ENCODE measurements at places on chromosomes 1 and 21.

DNA sequence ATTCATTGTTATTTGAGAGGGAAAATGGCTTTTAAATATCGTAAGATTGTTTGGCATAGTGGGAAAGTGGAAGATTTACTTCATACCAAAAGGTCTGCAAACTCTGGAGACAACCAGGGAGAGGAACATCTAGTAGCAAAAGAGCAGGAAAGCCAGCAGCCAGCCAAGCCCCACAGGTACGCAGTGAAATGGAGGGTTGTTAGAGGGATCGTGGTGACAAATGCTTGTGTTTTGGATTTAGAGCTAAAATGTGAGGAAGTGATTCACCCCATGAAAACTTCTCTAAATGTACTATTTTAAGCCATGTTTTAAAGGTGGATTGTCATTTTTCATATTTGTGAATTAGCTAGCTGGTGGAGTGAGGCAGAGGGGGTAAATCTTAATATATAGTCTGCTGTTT, 69.3 kb downstream of the RPS6KC1 start:
- DNase-seq, result no peak

DNA sequence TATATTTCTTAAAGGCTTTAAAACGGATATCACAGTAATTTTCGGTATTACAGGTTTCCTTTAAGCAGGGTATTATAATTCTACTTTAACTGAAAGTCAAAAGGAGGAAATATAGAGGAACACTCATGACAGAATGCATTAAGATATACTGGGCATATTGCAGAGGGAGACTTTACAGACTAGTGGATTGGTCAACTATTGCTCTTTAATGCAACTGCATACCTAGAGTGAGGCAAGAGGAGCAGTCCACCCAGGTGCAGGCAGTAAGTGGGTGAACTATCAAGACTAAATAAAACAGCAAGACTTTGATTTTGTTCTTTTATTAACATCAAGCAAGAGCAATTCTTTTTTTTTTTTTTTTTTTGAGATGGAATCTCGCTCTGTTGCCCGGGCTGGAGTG, 10.5 kb downstream of the SCAF4 start:
- DNase-seq, result no peak

DNA sequence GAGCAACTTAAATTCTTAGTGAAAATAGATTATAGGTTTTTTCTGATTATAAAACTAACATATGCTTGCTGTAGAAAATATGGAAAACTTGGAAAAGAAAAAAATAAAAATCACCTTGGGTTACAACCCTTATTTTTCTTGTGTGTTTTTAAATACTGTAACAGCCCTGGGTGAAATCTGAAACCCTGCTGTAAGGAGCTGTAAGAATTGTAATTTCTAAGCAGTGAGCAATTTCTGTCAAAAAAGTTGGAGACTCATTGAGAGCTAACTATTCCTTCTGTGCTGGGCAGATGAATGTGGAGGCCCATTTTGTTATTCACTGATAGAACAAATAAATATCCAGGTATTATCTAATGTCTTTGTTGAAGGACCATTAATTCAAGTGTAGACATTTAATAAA, 42.6 kb downstream of the ADCY10 start:
- DNase-seq, result no peak

DNA sequence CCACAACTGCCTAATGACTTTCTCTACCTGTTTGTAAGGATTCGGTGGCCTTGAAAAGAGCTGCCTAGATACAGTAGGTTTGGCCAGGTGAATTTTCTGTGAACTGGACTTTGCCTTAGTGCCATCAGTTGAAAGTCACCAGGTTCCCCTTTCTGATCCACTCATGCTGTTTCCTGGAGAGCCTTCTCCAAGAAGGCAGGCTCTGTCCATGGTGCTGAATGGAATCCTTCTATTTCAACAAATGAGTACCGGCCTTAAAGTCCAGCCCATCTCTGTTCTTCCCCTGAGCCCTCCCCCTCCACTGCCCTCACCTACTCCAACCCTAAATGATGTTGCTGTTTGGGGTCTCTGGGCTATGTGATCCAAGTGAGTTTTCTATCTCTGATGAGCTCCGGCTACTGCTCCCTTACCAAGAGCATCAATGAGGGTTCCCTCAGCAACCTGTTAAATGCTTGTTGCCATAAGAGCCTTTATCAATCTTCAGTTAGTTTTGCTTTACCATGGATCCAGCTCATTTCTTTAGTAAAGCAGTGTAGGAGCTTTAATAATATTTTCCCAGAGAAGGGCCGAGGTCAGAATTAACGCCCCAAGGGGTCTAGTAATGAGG, 500.4 kb downstream of the PTPRU start:
- DNase-seq, result no peak

GRCh38 chr1:41874903-41875411, 43.8 kb downstream of the HIVEP3 start:
- no peak for DNase-seq

DNA sequence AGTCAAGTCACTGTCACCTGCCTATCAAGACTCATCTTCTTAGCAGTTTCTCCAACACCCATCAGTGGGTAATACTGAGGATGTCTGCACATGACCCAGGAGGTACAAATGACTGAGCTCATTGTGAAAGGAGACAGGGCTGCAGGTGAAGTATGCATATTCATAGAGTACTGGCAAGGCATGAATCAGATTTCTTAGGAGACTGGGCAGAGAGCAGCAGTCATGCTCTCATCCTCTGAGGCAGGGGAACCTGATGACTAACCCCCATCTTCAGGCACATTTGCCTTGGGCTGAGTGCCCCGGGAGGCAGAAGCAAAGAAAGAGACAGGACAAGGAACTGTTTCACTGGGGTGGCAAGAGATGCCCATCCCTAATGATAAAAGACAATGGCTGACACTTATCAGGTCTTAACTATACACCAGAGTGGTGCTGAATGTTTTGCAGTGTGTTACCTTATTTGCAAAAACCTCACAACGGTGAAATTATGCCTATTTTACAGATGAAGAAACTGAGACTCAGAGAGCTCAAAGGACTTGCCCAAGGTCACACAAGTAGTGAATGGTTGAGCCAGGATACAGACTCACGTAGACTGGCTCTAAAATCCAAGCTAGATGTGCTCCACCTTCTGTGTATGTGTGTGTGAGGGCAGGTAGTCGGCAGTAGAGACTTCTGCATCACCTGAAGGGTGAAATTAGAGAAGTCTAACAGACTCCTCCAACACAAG, 9.2 kb upstream of the GRHL3 start:
- DNase-seq, result no peak

DNA sequence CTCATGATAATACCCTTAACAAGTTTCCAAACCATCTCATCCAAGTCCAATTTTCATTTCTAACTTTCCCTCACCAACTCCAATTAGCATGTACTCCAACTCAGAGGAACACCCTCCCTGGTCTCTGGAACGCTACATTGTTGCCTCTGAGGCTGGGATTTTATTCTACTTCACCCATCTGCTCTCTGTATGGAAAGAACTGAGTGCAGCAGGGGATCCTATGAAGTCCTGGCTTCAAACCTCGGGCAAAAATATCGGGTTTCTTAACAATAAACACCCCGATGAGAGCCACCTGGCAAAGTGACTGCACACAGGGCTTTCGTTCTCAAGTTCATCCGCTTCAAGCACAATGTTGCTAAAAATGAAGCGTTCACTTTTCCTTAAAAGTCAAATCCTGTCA, 99.6 kb downstream of the CRB1 start:
- no peak for DNase-seq

GRCh38 chr1:205976708-205977401, 26.3 kb downstream of the RAB7B start:
- no peak for DNase-seq

DNA sequence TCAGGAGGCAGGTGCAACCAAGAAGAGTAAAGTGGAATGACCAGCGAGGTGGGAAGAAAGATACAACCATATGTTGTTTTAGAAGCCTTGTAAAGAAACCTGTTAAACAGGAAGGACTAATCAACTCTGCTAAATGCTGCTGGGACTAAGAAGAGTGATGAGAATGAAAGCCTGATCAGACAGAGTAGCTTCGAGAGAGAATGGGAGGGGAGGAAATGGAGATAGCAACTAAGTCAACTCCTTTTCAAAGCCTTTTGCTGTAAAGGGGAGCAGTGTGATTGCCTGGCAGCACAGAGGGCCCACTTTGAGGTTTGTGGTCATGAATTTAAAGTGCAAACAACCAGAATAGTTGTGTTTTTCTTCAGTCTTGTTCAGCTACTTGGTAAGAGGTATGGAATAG, 31.4 kb downstream of the SLC30A7 start:
- DNase-seq, result peak; percentile 19

DNA sequence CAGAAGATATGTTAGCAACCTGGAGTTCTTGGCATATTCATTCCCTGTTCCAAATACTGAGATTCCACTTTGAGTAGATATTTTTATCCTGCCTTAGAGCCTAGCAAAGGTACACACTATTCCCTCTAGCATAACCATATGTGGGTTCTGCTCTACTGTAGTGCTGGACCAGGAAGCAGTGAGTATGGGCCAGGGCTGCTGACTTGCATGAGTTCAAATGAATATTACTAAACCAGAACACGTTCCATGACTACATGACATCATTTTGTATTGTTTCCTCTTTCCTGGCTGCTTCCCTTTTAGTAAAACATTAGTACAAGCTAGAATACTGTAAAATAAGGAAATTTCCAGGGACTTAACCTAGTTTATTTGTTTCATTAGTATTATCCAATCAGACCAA, 41.1 kb downstream of the TNFSF18 start:
- no peak for DNase-seq

DNA sequence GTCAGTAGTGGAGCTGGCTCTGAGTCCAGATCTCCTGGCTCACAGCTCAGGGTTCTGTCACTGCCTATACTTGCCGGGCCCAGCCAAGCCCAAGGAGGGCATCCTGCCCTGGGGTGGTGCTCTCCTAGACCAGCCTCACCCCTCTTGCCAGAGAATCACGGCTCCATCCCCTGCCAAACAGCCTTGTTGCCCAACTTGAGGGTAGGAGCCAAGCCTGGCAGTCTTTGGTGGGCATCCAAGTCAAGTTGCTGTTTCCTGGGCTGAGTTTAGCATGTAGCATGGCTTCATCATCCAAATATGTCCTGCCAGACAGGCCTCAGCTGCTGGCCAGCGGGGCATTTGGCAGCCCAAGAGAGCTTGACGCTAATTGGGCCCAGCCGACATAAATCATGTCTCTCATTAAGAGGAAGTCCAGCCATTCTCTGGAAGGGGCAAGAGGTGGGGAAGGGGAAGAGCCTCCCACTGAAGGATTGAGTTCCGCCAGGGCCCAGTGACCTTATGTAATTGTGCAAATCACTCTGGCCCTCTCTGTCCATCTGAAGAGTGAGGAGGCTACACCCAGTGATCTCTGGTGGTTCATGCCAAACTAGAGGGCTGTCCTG, 22.6 kb upstream of the TRABD2B start:
- no peak for DNase-seq

GRCh38 chr1:31532173-31532572, 44.1 kb upstream of the TINAGL1 start:
- no peak for DNase-seq

DNA sequence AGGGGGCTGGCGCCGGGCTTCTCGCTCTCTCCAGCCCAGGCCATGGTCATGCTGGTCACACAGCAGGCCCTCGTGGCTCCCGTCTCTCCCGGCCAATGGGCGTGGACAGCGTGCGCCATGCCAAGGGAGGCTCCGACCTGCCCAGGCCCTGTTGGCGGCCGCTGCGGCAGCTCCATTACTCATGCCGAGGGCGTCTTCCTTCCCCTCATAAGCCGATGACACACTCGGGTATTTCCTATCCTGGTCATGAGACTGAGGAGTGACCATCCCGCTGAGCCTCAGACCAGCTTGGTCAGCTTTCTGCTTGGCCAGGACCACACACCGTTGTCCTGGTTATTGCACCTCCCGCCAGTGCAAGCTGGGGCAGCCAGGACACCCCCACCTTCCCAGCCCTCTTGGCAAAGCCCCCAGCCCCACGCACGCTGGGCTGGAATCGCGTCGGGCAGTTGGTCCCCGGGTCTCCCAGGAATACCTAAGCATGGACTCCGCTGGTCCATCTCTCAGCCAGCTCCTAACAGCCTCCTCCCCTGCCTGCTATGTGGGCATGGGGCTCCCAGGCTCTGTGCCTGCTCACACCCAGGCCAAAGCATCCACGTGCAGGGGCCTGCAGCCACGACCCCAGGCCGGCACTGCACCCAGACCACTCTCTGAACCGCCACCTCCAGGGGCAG, 49.8 kb downstream of the ARHGEF16 start:
- no peak for DNase-seq

DNA sequence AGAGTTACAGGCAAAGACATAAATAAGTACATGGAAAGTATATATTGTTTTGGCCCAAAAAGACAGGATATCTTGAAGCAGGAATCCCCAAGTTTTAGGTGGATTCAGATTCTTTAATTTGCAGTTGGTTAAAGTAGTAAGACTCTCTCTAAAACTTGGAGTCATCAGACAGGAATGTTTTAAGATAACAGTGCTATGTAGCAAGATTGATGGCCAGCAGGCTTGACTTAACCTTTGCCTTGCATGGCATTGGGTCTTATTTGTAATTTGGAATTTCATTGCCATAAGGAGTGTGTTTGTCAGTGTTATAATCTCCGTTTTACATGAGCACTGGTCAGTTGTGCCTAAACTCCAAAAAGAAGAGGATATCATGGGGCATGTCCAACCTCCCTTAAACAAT, 727.6 kb upstream of the CHRM3 start:
- DNase-seq, result no peak

- no peak for DNase-seq
Observed at GRCh38 chr21:25501996-25502665, 105.2 kb downstream of the MRPL39 start.

All from stimulated activated CD8-positive, alpha-beta memory T cell treated with anti-CD3 and anti-CD28 coated beads, Interleukin-2, amount 100 ng/mL, for 1 hour (primary cell).